Stimulated activated CD4-positive, alpha-beta T cell treated with anti-CD3 and anti-CD28 coated beads, Interleukin-12 subunit alpha, Interleukin-12 subunit beta, amount 100 ng/mL, for 4 hours (primary cell): ENCODE measurements at places on chromosomes 3 and 15.

GRCh38 chr3:33926998-33927605 lies 128.7 kb downstream of the PDCD6IP start:
- DNase-seq: no peak

- DNase-seq: no peak
Measured at GRCh38 chr3:177538750-177539730, 341.8 kb upstream of the TBL1XR1 start.

GRCh38 chr3:47324278-47324865 lies 41.6 kb downstream of the KLHL18 start:
- DNase-seq: peak; percentile 32

- no peak for DNase-seq
Measured at GRCh38 chr3:64011685-64012084, 11.6 kb downstream of the PSMD6 start.

GRCh38 chr3:113585228-113585627 lies 52.9 kb downstream of the SIDT1 start:
- DNase-seq: no peak

DNA sequence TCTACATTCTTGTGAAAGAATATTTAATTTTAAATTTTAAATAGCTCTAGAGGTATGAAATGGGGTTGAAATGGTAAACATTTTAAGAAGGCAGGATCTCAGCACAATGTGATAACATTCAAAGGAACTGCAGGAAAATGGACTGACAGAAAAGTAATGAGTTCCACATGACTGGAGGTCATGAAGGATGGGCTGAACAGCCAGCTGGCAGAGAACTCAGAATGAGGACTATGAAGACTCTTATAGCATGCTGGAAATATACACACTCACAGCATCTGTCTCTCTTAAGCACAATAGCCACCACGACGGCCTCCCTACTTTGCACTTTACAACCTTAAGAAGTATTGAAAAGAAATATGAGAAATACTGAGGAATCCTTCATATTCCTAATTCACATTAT lies 94.7 kb downstream of the TNIK start:
- DNase-seq: no peak

DNA sequence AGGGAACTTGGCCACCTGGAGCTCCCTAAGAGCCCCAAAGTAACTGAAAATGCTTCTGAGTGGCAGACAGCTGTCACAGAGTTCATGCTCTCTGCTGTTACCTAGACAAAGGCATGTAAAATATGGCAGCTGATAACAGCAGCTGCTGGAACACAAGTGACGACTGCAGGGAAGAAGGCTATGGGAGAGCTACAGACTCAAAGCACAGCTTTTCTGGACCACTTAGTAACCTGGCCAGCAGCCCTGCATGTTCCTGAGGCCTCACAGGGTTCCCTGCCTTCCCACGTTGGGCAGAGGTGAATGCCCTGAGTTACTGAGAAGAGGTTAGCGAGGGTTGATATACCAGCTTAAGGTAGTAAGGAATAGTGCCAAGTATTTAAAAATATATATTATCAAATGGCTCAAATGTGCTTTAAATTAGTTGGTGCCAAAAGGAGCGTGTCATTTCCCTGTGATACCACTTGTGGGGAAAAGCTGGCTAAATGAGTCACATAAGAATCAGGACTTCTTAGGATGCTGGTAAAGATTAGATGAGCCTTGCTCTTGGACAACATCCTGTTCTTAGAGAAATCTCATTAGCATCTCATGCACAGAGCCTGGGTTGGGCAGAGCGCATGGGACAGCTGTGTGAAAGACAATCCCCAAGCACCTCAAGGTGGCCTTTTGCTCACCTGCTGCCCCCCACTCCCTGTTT lies 76.4 kb upstream of the SCN5A start:
- no peak for DNase-seq

GRCh38 chr3:124007186-124007585 lies 15.3 kb upstream of the ROPN1 start:
- DNase-seq: no peak

- DNase-seq: no peak
Measured at GRCh38 chr3:183392186-183393034, 36.0 kb downstream of the MCF2L2 start.

GRCh38 chr3:156175570-156175969 lies 55.2 kb downstream of the KCNAB1 start:
- no peak for DNase-seq

GRCh38 chr3:173863551-173863950 lies 466.0 kb downstream of the NLGN1 start:
- no peak for DNase-seq

GRCh38 chr3:142987707-142988106 lies 13.7 kb upstream of the U2SURP start:
- DNase-seq: no peak

GRCh38 chr15:81322676-81323253 lies 1.2 kb downstream of the STARD5 start:
- no peak for DNase-seq

DNA sequence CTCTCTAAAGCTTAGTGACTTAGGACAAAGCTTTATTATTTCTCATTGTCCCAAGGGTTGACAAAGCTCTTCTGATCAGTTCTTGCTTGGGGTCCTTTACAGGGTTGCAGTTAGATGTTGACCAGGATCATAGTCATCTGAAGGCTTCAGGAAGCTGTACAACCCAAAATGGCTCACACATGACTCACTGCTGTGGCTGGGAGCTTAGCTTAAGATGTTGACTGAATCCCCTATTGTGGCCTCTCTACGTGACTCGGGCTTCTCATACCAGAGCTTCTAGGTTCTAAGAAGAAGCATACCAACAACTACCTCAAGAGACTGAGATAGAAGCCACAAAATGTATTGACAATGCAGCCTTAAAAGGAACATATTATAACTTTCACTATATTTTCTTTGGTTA lies 569.6 kb upstream of the ROBO2 start:
- no peak for DNase-seq

DNA sequence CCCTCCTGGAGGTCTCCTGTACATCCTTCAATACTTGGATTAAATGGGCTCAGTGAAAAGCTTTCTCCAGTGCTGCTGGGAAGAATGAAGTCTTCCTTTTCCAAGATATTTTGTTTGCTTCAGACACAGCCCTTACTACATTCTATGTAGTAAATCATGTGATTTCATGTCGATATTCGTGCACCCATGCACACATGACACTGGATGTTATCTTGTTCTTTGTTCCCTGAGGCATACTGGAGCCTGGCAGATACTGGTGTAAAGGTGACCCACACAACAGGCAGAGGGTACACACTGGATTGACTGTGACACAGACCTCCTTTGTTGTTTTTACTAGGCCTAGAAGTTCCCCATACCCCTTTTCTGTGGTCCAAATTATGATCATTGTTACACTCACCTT lies 40.3 kb upstream of the ATP2C1 start:
- DNase-seq: no peak

DNA sequence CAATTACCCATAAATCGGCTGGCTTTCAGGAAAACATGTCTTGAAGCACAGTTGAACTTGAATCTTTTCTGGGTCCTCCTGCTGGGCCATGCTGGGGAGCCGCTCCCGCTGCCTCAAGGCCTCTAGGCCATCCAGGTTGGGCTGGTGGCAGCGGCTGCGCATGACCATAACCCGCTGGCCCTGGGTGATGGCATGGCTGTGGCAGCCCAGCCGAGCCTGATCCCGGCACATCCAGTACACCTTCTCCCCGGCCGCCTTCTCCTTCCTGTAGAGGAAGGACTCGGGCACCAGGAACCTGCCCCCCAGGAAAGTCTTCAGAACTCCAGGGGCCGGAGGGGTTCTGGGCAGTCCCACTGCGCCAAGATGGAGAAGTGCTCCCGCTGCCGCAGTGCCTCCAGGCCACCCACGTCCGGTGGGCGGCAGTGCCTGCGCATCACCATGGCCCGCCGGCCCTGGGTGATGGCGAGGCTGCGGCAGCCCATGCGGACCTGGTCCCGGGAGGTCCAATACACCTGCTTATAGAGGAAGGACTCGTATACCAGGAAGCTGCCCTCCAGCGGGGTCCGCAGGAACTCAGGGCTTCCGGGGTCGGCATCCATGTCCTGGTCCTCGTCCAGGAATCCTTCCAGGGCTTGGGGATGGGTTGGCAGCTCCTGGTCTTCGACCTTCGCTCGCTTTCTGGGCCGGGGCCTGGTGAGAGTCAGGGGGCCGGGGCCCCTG lies 84.3 kb upstream of the FXR1 start:
- DNase-seq: no peak

DNA sequence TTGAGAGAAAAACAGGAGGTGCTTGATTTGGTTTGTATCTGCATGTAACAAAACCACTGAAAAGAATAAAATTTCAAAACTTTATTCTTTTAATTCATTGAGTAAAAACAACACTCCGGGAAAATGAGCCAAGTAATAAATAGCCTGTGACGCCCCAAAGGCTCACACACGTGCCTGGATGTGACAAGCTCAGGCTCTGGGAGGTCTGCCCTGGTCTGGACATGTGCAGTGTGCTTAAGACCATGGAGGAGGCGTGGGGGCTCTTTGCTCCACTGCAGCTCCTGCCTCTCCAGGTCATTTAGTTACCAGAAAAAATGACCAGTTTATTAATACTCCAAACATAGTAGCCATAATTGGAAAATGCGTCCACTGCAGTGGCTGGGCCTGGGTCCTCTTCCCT lies 8.6 kb upstream of the NME9 start:
- DNase-seq: no peak

DNA sequence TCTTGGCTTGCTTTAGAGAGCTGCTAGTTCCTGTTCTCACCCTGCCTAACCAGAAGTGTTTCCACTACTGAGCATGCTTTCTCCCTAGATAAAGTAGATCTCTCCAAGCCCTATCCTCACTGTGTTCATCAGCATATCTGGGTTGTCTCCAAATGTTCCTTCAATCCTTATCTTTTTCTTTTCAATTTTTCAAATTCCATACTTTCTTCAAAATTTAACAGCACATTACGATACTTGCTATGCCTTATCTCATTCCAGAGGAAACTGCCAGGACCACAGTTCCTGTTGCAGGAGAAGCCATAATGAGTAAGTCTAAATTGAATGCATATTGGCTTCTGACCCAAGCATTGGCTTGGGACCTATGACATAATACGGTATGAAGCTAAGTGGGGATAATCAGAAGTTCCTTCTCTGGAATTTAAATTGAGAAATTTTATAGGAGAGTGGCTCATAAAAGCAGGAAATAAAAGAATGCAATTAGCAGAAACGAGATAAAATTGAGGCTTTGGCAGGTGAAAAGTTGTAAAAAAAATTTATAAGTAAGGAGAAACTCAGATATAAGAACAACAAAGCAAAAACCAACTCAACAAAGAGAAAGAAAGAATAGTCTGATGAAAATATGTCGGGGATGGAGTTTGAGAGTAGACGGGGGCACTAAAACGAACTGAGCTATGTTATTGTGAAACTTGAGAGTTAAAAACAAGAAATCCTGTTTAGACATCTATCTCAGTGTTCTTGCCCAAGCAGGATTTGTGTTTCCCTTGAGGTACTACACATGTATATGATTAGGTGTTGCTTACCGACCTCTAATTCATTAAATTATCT lies 631.7 kb upstream of the CCDC54 start:
- DNase-seq: no peak

- DNase-seq: no peak
Measured at GRCh38 chr15:96273317-96274086, 57.0 kb upstream of the NR2F2 start.
